ENCODE measurements at places on chromosomes 5 and 9. TPM values are rescaled to one million over a fixed set of nuclear protein-coding genes. Genes with fewer than 3 reads are reported as not detected.

The FAF2 gene
- 38.7 TPM for total RNA-seq

The IFNK gene
- total RNA-seq: not detected

The C1QTNF2 gene
- not detected for total RNA-seq

The ORM2 gene
- not detected for total RNA-seq

The FOXD4L4 gene
- 0.09 TPM for total RNA-seq

The FOXE1 gene
- total RNA-seq: not detected

The IL33 gene
- total RNA-seq: not detected

The EXD3 gene
- total RNA-seq: 9.2 TPM

The TMEFF1 gene
- total RNA-seq: not detected

Measured in activated CD8-positive, alpha-beta memory T cell treated with anti-CD3 and anti-CD28 coated beads, Interleukin-2, amount 10 ng/mL, durations not matched to agents 7 days and 5 days (primary cell).